T-helper 1 cell (primary cell): ENCODE measurements at places on chromosomes 4 and X.

DNA sequence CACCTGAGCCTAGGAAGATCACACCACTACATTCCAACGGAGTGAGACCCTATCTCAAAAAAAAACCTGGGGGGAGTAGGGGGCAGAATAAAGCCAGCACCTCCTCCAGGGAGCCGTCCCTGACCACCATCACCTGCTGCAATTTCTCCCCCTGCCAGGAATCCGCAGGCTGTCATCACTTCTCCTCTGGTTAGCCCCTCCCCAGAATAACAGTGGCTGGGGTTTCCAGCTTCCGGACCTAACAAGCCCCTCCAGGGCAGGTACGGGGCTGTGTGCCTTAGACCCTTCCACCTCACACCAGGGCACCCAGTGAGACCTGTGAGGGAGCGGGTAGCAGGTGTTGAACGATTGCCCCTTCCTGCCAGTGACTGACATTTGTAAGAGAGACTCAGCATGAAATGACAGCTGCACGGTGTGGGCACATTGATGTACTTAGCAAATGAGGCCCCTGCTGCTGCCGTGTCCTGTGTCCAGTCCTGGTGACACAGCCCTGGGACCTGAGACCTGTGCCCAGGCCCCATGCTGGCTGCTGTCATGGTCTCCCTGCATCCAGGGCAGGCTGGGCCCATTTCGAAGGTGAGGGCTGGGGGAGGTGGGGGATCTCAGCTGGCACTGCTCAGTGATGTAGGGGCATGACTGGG, 6.7 kb upstream of the WFS1 start:
- DNase-seq, result no peak

DNA sequence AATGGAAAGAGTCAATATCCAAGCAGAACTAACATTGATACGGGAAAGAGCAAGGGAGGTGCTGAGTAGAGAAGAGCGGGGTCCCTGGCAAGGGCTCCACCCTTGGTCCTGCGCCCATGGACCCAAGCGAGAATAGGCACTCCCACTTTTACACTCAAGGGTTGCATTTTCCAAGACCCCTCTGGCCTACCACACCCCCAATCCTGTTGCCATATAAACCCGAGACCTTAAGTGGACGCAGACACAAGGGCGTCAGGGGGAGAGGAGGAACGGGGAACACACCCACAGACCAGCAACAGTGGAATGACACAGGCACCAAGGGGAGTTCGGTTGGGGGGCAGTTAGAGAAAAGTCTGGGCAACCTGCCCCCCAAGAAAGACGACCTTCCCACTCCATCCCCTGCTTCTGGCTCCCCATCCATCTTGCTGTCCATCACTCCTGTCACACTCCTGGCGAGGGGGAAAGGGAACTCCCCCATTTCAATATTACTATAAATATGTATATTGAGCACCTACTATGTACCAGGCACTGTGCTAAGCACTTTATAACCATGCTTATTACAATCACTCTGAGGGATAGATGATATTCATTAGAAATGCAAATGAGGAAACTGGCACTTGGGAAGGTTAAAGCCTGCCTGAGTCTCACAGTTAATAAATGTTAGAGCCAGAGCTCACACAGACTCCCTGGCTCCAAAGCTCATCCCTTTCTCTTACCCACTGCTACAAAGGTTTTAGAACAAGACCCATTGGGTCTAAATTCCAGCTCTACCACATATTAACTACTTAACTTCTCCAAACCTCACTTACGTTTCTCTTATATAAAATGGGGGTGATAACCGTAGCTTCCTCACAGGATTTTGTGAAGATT, 51.7 kb downstream of the SCD5 start:
- no peak for DNase-seq

- no peak for DNase-seq
These were observed 47.0 kb downstream of the ANXA10 start for GRCh38 chr4:168139336-168139735.

DNA sequence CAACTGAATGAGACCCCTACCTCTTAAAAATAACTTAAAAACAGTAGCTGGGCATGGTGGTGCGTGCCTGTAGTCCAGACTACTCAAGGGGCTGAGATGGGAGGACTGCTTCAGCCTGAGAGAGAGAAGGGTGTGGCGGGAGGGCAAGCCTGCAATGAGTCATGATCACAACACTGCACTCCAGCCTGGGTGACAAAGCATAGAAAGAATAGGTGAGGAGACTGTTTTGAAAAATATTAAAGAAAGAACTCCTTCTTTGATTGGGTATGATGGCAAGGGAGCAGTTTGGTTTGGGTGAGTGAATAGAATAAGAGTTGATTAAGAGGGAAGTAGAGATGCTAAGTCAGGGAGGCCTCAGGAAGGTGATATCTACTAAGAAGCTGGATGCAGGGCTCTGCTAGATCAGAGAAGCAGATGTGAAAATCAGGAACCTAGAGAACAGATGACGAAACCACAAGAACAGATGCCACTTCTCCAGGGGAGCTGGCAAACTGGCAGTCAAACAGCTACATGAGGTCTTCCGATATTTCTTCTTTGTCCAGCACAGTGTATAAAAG, 318.6 kb downstream of the OPHN1 start:
- DNase-seq, result no peak

GRCh38 chr4:143399113-143399949, 62.7 kb downstream of the GAB1 start:
- DNase-seq, result no peak

GRCh38 chr4:161577579-161578301, 586.1 kb downstream of the FSTL5 start:
- DNase-seq, result no peak

DNA sequence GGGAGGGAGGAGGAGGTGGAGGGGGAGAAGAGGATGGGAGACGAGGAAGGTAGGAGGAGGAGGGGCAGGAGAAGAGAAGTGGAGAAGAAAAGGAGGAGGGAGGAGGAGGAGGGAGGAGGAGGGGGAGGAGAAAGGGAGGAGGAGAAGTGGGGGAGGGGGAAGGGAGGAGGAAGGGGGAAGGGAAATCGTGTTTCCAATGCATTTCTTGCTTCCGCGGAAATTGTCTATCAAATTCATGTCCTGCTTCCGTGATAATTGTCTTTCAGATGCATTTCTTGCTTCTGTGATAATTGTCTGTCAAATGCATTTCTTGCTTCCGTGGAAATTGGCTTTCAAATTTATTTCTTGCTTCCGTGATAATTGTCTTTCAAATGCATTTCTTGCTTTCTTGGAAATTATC, 43.3 kb downstream of the CRLF2 start:
- no peak for DNase-seq

GRCh38 chrX:151902813-151903591, 9.7 kb upstream of the MAGEA4 start:
- DNase-seq, result no peak

GRCh38 chr4:159506801-159507517, 404.1 kb downstream of the RAPGEF2 start:
- no peak for DNase-seq

- no peak for DNase-seq
These were observed 167.0 kb upstream of the RPL34 start for GRCh38 chr4:108453366-108453765.

DNA sequence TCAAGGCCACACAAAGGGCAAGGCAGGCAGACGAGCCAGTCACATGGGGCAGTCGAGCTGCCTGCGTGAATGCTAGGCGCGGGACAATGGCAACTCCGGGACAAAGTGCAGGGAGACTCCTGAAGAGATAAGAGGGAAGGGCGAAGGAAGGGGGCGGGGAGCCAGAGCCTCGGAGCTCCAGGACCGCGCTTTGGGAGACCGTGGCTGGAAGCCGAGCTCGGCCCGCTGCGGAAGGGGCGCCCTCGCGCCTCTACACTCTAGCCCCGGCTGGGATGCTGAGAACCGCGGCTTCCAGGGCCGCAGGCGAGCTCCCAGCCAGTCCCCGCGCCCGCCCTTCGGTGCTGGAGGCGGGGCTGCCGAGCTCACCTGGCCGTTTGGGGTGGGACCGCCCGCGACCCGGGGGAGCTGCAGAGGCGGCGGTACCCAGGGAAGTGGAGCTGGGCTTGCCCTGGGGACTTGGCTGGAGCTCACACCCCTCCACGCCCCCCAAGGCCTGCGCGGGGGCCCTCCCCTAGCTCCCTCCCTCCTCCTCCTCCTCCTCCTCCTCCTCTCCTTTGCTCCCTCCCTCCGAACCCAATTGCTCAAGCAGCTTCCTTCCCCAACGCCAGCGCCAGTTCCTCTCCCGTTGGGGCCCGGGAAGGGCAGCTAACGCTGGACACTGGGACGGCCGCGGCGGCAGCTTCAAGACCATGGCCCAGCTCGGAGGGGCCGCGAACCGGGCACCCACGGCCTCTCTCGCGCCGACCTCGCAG, at the start of gene SOWAHD:
Gene SOWAHD, plus strand, starts transcription at position 610 of the 752 bp plus-strand sequence. Its CDS starts 80 bp downstream, at position 690.
- peak; percentile 23 for DNase-seq

DNA sequence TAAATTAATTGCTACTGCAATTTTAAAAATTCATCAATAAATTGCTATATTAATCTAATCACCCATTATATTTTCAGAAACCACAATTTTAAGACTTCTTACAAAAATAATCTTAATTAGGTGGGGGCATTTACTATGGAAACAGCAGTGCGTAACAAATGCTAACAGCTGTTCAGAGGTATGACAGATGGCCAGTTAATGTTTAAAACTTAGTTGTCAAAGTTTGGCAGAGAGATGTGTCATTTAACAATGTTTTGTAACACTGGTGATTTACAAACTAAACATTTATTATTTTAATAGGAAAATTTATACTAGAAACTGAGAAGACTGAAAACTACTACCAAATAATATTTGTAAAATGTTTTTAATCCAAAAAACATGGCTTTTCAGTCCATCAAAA, 85.2 kb upstream of the GPR34 start:
- no peak for DNase-seq

DNA sequence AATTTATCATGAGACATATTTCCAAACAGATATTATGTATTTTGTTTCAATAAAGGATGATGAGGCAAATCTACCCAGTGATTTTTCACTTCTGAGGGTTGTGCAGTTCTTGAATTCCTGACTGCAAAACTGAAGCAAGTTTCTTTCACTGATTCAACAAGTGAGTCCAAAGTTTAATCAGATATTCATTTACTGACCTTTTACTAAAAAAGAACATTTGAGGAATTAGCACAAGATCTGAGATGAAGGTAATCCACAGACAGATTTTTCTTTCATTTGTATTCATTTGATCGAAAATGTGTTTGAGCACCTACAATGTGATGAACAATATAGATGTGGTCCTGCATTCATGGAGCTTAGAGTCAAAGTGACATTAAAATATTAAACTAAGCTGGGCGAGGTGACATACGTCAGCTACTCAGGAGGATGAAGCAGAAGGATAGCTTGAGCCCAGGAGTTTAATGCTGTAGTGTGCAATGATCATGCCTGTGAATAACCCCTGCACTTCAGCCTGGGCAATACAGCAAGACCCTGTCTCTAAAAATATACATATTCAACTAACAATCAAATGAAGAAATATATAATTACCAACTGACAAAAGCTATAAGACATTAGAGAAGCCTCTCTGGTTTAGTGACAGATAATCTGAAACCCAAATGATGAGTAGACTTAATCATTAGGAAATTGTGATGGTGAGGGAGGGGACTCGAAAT, 76.6 kb downstream of the ANXA3 start:
- no peak for DNase-seq

GRCh38 chr4:176729489-176729888, 63.2 kb downstream of the VEGFC start:
- DNase-seq, result no peak

DNA sequence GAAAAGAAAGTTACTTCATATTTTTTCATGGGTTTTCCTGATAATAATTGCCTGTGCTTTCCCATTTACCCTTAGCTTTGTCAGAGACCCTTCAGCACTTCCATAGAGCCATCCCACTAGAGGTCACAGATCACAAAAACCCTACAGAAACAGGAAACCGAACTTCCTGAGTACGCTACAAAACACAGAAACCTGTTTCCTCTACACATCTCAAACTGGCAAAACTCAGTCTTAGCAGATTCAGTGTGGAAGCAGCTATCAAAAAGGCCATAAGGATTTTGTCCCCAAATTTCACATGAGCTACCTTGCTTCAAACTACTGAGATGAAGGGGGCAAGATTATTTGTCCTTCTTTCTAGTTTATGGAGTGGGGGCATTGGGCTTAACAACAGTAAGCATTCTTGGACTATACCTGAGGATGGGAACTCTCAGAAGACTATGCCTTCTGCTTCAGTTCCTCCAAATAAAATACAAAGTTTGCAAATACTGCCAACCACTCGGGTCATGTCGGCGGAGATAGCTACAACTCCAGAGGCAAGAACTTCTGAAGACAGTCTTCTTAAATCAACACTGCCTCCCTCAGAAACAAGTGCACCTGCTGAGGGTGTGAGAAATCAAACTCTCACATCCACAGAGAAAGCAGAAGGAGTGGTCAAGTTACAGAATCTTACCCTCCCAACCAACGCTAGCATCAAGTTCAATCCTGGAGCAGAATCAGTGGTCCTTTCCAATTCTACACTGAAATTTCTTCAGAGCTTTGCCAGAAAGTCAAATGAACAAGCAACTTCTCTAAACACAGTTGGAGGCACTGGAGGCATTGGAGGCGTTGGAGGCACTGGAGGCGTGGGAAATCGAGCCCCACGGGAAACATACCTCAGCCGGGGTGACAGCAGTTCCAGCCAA, at the start of gene MMRN1:
Gene MMRN1, plus strand, starts transcription at position 206 of the 902 bp plus-strand sequence. Its CDS starts 118 bp downstream, at position 324.
- DNase-seq, result peak; percentile 23

DNA sequence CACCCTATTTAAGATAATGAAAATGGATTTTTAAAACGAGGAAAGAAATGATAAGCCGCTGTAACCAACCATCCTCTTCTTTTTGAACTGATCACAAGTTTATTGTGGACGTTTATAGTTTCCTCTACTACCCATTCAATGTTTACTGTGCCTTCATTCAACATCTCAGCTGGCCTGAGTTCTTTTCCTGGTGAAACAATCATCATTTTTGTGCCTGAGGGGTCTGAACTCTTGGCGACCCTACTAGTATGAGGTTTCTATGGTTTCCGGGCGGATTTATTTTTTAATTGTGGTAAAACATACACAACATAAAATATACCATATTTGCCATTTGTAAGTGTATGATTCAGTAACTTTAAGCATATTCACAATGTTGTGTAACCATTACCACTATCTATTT, 100.7 kb downstream of the SPRY1 start:
- no peak for DNase-seq

GRCh38 chr4:94595880-94596483, 144.2 kb downstream of the PDLIM5 start:
- DNase-seq, result no peak

DNA sequence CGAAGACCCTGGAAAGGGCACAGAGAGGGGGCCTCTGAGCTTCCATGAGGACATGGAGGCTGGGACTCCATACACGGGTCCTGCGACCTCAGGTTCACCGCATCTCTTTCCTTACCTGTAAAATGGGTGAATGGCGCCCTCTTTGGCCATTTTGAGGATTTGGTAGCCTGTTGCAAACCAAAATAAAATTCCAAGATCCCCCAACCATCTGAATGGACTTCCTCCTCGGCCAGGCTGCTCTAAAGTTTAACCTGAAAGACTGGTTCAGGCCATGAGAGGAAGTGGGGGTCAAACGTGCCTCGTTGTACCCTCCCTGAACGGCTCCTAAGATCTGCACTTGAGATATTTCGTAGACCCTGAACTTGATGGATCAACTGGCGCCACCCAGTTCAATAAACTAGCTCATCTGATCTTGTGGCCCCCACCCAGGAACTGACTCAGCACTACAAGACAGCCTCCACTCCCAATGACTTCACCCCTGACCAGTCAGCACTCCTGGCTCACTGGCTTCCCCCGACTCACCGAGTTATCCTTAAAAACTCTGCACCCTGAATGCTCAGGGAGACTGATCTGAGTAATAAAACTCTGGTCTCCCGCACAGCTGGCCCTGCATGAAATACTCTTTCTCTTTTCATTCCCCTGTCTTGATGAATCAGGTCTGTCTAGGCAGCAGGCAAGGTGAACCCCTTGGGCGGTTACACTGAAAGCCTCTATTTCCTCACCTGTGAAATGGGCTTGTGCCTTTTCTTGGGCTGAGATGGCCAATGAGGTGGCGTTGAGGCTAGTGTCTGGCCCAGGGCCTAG, 32.9 kb upstream of the GPR78 start:
- no peak for DNase-seq
